ENCODE measurements at places on chromosomes 1 and 21.

GRCh38 chr1:162485236-162485635 is 12.4 kb upstream of the UHMK1 start:
- no peak for DNase-seq

- DNase-seq: no peak
Measured at GRCh38 chr1:110438893-110439292, 12.1 kb upstream of the PROK1 start.

DNA sequence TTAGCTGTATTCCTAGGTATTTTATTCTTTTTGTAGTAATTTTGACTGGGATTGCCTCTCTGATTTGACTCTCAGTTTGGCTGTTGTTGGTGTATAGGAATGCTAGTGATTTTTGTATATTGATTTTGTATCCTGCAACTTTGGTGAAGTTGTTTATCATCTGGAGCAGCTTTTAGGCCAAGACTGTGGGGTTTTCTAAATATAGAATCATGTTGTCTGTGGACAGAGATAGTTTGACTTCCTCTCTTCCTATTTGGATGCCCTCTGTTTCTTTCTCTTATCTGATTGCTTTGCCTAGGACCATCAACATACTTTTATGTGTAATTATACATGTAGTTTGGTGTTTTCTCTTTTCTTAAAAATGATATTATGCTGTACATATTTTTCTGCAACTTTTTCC is 27.2 kb downstream of the CD46 start:
- no peak for DNase-seq

- DNase-seq: no peak
Measured at GRCh38 chr1:174871886-174872285, 127.9 kb upstream of the CACYBP start.

GRCh38 chr1:40782371-40782956 is 1.1 kb upstream of the KCNQ4 start:
- no peak for DNase-seq

Measured in activated T-helper 1 cell treated with Interleukin-2 at 50 U/mL for 16 hours (primary cell).